ENCODE measurements at places on chromosomes 4 and X.

GRCh38 chrX:7985568-7985967 is 58.4 kb upstream of the PNPLA4 start:
- no peak for DNase-seq

- DNase-seq, result no peak
Measured at GRCh38 chrX:134469486-134469885, 9.5 kb downstream of the HPRT1 start.

DNA sequence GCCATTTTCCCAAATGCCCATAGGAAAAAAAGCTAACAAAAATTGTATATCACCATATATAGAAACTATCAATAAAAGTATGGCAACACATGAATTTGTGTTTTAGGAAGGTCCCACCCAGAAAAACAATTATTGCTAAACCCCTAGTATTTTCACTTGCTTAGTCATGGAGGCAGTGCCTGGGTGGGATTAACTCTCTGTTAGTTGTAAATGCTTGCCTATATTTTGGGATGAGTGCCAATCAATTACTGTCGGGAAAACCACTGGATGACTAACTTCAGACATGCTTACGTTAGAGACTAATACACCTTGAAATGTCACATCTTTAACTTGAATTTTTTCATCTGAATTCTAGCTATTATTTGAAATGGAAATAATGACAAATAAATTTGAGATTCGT is 33.9 kb downstream of the TMPRSS11A start:
- DNase-seq, result no peak

DNA sequence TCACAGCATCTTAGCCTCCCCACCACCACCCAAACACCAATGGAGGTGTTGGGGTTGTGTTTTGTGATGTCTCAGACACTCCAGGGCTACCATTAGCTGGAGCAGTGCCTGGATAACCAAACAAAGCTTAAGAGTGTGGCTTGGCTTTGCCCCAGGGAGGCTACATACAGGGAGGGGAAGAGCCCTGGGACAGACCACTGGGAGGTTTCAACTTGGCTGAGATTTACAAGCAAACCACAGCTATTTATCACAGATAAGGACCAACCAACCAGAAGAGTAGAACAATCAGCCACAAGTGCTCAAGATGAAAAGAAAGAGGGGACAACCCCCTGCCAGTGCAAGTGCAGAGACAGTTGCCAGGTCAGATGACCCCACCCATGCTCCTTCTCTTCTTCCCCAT is 24.1 kb downstream of the SOX3 start:
- DNase-seq, result no peak

- no peak for DNase-seq
Measured at GRCh38 chr4:94457692-94458106, 6.0 kb downstream of the PDLIM5 start.

Data from smooth muscle cell of the brain vasculature (primary cell).